Activated CD4-positive, CD25-positive, alpha-beta regulatory T cell treated with anti-CD3 and anti-CD28 coated beads, Interleukin-2, amount 50 U/mL, for 72 hours (primary cell): ENCODE measurements at places on chromosomes 7 and 10.

DNA sequence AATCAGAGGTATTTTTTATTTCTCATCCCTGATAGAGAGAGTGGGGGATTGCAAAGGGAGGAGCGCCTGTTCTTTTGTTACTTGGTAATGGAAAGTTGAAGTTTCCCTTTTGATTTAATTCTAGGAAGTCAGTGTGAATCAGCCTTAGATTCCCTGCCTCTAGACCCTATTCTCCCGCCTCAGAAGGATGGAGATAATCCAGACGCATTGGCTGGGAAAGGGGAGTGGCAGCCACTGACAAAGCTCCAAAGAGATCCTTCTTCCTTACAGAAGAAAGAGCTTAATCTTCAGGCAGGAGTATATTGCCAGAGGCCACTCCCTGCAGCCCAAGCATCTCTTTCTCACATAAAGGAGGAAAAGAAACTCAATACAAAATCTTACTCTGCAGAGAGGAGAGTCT, 122.3 kb upstream of the GALNT17 start:
- DNase-seq, result no peak

- DNase-seq, result no peak
These were observed 22.2 kb upstream of the PARP12 start for GRCh38 chr7:140084972-140085371.

GRCh38 chr7:105643384-105643783, 62.1 kb upstream of the EFCAB10 start:
- DNase-seq, result no peak

DNA sequence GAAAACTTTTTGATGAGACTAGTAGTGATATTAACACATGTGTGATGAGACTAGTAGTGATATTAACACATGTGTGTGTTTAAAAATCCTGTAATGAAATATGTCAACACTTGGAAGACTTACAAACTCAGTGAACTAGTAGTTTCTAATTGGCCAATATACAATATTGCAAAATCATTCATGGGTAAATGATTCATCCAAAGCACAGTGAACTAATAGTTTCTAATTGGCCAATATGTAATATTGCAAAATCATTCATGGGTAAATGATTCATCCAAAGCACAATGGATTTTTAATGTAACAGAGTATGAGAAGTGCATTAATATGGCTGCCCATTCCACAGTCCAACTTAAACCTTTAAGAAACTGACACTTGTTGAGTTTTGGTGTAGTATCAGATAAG, 77.8 kb downstream of the ATAD1 start:
- DNase-seq, result no peak

- no peak for DNase-seq
These were observed 38.6 kb downstream of the MRC1 start for GRCh38 chr10:17847585-17848296.
